ENCODE measurements at places on chromosomes 12 and 14. TPM values are rescaled to one million over a fixed set of nuclear protein-coding genes. Genes with fewer than 3 reads are reported as not detected.

- DNase-seq, result no peak
These were observed 909.4 kb upstream of the LRFN5 start for GRCh38 chr14:40697231-40697630.

Gene PLEKHD1
- 0.40 TPM for total RNA-seq

DNA sequence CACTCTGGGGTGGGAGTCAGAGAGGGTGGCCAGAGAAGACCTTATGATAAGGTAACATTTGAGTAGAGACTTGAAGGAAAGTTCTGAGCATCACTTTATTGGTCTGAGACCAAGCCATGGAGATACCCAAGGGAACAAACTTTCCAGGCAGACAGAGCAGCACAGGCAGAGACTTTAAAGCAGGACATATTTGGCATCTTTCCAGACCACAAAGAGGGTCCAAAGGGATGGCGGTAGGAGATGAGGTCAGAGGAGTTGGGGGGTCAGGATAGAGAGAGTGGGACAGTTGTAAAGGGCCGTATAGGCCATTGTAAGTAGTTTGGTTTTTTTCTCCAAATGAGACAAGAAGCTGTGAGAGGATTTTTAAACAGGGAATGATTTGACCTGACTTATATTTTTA, 344.4 kb downstream of the SEC23A start:
- DNase-seq, result no peak

DNA sequence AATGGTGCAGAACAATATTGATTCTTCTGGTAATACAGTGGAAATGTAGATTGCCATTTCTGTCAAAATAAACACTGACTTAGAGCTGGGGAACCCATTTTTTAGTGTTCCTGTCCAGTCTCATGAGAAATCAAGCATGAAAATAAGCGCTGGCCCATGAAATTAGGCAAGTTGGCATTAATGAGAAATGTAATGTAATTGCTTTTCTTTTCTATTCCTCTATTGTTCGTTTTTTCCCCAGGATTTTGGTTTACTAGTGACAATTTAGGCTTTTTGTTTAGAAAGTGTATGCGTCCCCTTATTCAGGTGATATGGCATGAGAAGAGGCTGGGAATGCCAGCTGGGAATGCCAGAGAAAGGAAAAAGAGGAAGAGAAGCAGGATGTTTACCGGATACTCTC, 64.4 kb upstream of the KICS2 start:
- no peak for DNase-seq

DNA sequence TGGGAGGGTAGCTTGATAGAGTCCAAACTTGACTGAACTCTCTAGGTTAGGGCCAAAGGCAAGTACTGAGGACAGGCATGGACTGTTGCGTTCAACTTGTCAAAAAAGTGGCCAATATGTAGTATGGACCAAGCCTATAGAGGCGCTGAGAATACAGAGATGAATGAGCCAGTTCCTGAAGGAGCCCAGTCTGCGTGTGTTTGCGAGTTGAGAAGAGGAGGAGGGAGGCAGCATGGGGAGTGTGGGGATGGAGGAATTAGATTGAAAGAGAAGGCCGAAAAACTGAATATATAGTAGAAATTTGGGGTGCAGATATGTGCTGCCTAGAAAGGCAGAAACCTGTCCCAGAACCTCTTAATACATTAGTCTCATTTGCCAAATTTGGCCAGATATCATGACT, 412.4 kb downstream of the PCNX1 start:
- DNase-seq, result peak; percentile 11

Gene PTGDR
- 1.1 TPM for total RNA-seq

Gene LRP1-AS
- total RNA-seq, result not detected

DNA sequence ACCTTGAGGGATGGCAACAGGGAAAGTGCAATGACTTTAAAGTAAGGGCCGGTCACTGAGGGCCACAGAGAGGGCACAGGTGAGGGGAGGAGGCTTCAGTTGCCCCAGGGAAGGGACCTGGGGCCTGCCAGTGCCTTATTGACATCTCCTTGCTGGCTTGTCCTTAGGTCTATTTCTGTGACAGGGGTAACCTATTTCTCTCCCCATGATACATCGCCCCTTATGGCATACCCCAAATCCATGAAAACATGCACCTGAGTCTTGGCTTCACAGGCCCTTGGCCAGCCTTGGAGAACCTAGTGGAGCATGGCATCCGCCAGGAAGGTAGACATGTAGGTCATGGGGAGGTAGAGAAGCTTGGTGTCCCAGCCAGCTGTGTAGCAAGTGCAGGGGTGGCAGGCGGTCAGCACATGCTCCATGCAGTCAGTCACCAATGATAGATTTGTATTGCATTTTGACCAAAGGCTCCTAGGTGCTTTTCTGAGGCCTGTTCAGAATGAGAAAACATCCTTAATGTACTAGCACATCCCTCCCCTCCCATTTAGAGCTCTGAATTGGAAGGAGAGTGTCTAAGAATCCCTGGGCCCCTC, 23.6 kb upstream of the RDH16 start:
- DNase-seq, result no peak

- no peak for DNase-seq
These were observed 7.6 kb downstream of the CLECL1 start for GRCh38 chr12:9725213-9725870.

Gene ADAM21
- total RNA-seq, result not detected

Gene CNIH1
- 115 TPM for total RNA-seq

DNA sequence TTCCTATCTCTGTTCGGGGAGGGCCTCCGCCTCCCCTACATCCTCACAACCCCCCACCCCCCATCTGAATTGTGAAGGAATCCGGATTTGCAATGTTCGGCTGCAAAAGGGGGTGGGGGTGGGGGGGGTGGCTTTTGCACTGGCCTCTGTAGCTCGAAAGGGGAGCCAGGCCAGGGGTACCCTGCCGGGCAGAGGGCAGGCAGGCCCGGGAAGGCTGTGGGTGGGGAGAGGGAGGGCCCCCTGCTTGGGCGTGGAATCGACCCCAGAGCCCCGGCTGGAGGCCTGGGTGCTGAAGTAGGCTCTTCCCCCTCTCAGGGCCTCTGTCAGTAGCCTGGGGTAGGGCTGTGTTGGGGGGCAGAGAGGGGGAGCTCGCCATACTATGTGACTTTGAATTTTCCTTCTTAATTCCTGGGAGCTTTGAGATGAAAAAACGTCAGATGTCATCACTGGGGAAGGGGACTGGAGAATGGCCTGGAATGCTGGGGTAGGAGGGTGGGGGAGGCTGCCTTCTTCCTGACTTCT, 1.1 kb downstream of the LRP1 start:
- no peak for DNase-seq

DNA sequence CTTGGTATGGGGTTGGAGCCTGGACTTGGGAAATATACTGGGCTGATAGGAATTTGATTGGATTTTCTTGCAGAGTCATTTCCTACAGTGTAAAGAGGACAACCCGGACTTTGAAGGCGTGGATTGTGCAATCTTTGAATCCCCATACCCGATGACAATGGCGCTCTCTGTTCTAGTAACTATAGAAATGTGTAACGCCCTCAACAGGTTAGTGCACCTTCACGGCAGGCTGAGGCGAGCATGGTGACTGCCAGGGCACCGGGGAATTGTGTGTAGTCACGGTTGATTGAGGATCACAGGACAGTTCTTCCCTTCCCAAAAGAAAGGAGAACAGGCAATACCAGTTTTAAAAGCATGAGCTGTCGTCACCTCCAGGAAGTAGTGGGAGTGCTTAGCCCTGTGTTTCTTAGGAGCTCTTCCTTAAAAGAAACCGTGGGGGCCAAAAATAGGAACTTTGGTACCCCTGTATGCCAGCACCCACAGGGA, 58.3 kb downstream of the ANAPC7 start:
- peak; percentile 83 for DNase-seq

DNA sequence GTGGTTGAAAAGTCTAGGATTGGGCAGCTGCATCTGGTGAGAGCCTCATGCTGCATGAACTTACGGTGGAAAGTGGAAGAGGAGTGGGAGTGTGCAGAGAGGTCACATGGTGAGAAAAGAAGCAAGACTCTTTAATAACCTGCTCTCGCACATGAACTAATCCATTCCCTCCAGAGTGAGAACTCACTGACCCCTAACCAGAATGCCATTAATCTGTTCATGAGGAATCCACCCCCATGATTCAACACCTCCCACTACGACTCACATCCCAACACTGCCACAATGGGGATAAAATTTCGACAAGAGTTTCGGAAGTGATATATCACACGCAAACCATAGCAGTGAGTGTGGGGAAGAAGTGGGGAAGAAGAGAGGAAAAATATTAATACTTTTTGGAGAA, 377.4 kb downstream of the NAV3 start:
- DNase-seq, result no peak

Gene KSR2
- 1.2 TPM for total RNA-seq

DNA sequence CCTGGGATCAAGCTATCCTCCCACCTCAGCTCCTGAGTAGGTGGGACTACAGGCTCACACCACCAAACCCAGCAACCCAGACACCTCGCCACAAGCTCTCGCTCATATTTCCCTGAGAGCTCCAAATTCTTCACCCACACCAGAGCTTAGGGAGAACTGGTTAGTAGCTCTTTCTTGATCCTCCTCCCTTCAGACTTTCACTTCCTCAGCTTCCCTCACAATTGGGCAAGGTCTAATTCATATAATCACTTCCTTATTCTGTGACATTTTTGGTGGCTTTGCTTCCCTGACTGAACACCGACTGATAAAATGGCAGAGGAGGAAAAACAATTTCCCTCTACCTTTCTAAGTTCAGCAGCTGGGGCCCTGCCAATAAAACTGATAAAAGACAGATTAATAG, 88.5 kb downstream of the GXYLT1 start:
- DNase-seq, result no peak

DNA sequence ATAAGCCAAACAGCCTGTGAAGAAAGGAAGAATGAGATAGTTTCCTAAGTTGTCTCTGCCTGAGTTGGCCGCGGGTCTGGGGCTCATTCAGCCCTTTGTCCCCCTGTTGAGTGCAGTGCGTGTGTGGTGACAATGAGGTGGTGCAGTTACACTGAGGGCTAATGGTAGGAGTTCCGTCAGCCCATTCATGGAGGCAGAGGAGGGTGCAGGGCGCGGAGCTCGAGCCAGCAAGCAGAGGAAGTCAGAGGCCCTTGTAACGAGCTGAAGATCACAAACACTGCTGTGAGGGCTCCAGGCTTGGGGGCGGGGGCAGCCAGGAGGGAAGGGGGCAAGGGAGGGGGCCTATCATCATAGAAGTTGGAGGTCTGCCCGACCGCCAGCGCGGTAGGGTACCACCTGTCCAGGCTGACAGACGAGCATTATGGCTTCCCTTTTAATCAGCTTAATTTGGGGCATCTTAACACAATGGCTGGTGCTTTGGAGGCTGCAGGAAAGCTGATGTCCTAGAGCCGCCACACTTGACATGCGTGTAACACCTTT, 20.5 kb downstream of the CCND2 start:
- DNase-seq, result no peak

Gene OR6C2
- total RNA-seq, result not detected

DNA sequence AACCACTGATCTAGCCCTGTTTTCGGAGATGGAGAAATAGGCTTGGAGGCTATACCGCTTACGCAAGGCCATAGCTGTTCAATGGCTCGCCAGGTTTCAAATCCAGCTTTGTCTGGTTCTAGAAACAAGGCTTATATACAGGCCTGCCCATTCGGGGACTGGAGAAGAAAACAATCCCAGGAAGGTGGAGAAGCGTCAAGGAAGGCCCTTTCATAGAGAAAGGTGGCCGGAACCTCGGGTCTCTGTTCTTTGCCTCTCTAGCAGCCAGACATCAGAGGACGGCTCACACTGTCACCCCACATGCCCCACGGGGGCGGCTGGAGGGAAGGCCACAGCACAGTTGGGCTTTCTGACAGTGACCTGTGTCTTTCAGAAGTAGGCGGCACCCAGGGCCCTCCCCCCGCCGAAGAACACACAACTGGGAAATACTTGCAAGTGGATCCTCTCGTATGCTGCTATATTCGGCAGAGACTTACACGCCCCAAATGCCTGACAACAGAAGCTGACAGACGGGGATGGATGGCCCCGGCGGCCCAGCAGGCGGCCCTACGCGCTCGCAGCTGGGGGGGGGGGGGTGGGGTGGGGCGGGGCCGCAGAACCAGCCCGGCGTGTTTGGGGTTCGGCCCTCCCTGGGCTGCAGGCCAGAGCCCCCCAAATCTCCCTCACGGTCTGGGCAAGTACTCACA, 4.5 kb upstream of the SETD1B start:
- DNase-seq, result peak; percentile 74

GRCh38 chr12:124968656-124969055, 20.3 kb downstream of the DHX37 start:
- no peak for DNase-seq

GRCh38 chr14:40682131-40682913, 924.4 kb upstream of the LRFN5 start:
- DNase-seq, result no peak

Gene TSHR
- 623 TPM for total RNA-seq

DNA sequence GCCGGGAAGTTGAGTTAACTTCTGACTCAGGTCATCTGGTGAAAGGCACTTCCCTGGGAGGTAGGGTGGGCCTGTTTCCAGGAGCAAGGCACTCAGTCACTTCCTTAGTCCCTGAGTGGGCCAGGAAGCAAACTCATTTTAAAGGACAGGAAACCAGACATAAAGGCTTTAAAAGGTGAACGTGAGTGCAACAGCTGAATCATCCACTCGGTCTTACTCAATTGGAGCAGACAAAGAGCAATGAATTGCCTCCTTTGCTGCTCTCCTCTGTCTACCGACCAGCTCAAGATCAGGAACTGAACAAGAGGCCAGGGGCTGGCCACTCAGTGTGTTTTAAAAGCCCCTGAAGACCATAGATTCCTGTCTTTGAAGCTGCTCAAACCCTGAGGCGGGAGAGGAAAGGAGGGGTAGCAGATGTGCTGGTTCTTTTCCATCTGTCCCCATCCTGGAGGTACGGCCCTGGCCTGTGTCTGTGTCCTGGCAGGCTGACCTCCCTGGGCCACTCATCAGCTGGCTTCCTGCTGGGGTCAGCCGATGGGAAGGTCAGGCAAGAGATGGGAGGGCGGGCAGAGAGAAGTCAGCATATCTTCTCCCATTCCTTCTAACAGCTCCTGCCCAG, 148.9 kb downstream of the PPM1H start:
- DNase-seq, result peak; percentile 70

DNA sequence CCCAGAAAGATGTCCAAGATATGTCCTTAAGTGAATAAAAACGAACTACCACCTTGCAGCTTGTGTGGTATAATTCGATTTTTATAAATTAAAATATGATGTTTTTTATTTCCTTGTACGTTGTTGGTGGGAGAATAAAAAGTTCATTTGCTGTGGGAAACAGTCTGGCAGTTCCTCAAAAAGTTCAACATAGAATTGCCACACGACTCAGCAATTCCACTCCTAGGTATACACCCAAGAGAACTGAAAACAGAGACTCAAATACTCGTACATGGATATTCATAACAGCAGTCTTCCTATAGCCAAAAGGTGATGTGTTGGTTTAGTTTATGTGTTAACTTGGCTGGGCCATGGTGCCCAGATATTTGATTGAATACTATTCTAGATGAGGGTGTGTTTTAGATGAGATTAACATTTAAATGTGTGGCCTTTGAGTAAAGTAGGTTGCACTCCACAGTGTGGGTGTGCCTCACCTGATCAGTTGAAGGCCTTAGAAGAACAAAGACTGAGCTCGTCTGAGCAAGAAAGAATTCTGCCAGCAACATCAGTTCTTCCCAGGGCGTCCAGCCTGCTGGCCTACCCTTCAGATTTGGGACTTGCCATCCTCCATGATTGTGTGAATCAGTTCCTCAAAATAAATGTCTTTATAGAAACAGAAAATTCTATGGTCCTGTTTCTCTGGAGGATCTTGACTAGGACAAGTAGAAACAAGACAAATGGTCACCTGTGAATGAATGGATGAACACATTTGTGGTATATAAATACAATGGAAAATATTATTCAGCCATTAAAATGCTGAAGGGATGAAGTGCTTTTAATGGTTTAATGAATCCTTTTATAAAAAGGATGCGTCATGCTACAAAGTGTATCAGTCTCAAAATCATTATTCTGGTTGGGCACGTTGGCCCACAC, 5.1 kb upstream of the DENR start:
- no peak for DNase-seq
